ENCODE measurements at places on chromosomes 7 and 10.

GRCh38 chr10:78349165-78349516 is 315.5 kb downstream of the RPS24 start:
- DNase-seq = no peak

GRCh38 chr10:122460891-122461293 is 461 bp upstream of the HTRA1 start:
- no peak for DNase-seq

DNA sequence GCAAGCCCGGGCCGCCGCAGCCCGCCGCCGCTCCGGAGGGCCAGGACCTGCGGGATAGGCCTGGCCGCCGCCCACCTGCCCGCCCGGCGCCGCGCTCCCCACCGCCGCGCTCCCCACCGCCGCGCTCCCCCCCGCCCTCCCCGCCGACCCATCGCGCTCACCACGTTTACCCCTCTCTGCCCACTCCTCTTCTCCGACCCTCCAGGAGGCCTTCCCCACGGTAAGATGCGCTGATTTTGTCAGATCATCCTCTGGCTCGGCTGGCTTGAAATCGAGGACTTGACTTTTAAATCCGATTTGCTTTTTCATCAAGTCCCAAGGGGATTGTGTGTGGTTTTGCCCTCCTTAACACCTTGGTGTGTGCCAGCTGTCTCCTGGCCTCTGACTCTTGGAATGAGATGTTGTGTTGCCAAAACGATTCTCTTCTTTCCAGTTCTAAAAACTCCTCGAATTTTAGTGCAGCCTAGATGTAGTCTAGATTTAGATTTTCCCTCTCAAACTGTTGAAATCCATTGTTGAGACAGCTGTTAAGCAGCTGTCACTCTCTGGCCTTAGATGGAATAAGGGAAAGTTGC is 738 bp downstream of the POM121 start:
- DNase-seq = peak; percentile 26

GRCh38 chr7:37853468-37853867 is 5.1 kb downstream of the NME8 start:
- DNase-seq = no peak

GRCh38 chr10:15797346-15797745 is 63.0 kb downstream of the MINDY3 start:
- DNase-seq = no peak

DNA sequence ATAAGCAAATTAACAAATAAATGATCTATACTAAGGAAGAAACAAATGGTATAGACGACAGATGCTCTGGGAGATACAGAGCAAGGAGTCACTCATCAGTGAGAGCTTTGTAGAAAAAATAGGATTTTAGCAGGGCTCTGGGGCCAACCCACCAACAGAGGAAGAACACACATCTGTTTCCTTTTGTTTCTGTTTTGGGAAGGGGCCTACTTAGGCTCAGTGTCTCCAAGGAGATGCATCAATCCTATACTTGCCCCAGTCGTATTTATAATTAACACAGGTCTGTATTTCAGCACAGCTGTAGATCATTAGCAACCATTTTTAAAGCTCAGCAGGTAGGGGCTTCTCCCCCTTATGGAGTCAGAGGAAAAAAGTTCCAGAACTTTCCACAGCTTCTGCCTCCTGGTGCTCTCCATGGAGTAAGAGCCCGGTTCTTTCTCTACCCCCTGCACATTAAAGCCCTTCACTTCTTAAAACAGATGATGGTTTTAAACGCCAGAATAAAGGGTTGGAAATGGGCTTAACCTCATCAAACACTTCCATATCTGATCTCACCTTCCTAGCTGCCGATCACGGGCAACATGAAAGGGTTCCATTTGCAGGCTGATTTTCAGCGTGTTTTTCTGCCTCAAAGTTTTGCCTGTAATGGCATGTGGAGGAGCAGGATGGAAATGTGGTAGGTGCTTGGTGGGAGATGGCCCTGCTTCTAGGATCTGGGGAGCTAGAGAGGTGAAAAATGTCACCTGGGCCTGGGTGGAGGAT is 291.7 kb downstream of the TCF7L2 start:
- no peak for DNase-seq

GRCh38 chr10:124955868-124956267 is 13.9 kb downstream of the ZRANB1 start:
- no peak for DNase-seq

- DNase-seq = peak; percentile 63
Observed at GRCh38 chr10:32446536-32447406, 831 bp downstream of the CCDC7 start.

GRCh38 chr10:53025172-53025711 is 252.7 kb upstream of the MBL2 start:
- DNase-seq = no peak

Measured in right hindlimb (tissue), 1 donor.